ENCODE measurements at places on chromosomes 3 and 15. TPM values are rescaled to one million over a fixed set of nuclear protein-coding genes. Genes with fewer than 3 reads are reported as not detected.

The LRRN1 gene
- polyA plus RNA-seq, result not detected

The CKMT1A gene
- polyA plus RNA-seq, result not detected

The SLC38A3 gene
- polyA plus RNA-seq, result not detected

The ACKR4 gene
- not detected for polyA plus RNA-seq

The EOMES gene
- polyA plus RNA-seq, result 1.9 TPM

All from CD4-positive, CD25-positive, alpha-beta regulatory T cell (primary cell).